Natural killer cell (primary cell): ENCODE measurements at places on chromosomes 16 and 17. TPM values are rescaled to one million over a fixed set of nuclear protein-coding genes. Genes with fewer than 3 reads are reported as not detected.
A peak's percentile ranks its signal among the peaks of the same experiment; 100 is the strongest.

Gene MYOCD
- total RNA-seq: not detected

GRCh38 chr17:32523017-32523680 is 36.4 kb downstream of the CDK5R1 start:
- H3K4me1 ChIP-seq: peaks cover 84% of the 10 kb centered on the region
- H3K4me3 ChIP-seq: no peak overlapping the region
- H3K27me3 ChIP-seq: no peaks in the 10 kb centered on the region
- DNase-seq: no peak
- H3K27ac ChIP-seq: peak overlapping the region; percentile 74

Gene SEPHS2
- total RNA-seq: 35.0 TPM

DNA sequence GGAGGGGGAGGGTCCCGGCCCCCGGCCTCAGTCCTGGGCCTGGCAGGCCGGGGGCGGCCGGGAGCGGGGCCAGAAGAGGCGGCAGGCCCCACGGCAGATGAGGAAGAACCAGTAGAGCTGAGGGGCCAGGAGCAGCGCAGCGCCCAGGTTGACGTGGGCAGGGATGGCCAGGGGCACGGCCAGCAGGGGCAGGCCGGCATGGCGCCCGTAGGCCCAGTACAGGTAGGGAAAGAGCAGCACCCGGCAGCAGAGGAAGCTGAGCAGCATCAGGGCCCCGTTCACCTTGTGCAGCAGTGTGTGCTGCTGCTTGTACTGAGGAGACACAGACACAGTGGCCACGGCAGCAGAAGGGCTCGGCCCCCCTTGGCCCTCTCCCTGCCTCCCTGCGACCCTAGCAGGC is 2.2 kb downstream of the C16orf92 start:
- no peak overlapping the region for H3K27ac ChIP-seq
- peaks cover 13% of the 10 kb centered on the region for H3K4me1 ChIP-seq
- H3K36me3 ChIP-seq: no peaks in the 10 kb centered on the region
- no peak overlapping the region for H3K4me3 ChIP-seq
- peaks cover 14% of the 10 kb centered on the region for H3K27me3 ChIP-seq

Gene HEATR9
- 15.1 TPM for total RNA-seq

Gene PRRT2
- total RNA-seq: 0.91 TPM
